ENCODE measurements at places on chromosomes 16 and 17.

DNA sequence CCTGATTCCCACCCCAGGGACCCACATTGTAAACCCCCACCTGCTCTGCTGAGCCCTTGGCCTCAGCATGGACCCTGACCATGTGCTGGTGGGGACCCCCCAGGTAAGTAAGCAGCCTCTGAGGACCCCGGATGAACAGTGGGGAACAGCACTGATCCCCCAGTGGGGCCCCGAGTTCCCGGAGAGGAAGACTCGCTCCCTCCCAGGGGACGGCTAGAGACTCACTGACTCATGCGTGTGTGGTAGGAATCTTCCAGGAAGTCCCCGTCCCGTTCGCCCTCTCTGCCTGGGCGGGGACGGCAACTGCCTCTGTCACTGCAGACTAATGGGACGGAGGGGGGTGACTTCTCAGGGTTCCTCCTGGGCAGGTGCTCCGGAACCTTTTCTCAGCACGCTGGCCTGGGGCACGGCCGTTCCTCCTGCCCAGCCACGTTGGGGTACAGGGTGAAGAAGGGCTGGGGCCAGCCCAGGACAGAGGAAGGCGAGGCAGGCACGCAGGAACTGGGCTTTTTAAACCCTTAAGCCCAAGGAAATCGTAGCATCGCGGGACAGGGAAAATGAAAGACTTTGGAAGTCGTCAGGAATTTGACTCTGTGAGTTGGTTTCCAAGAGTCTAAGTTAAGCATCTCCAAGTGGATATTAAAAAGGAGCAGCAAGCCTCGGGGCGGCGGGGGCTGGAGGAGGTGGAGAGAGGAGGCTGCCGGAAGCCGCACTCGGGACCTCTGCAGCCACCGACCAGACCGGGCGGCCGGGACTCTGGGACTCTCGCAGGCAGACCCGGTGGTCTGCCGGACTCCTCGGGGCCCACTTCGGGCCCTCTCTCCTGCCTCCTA lies 178.7 kb downstream of the SEC14L1 start:
- no peak for DNase-seq

DNA sequence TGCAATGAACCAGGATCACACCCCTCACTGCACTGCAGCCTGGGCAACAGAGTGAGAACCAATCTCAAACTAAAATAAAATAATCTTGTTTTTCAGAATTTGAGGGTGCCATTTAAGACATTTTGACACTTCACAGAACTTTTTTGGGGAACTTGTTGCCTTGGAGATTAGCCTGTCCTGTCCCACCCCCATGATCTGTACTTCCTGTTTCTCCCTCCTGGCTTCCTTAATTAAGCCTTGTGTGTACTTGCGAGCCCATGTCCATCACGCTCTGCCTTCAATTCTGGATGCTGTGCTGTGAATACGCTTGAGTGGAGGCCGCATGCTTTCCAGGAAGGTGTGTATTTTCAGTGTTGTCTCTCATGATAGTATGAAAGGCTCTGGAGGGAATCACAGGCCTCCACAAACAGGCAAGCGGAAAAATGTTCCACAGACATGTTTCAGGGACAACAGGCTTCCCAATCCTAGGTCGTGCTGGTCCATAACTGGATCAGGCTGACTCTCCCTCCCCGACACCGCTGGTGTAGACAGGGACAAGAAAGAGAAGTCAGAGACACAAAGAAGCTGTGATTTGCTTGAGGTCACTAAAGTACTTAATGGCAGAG lies 56.9 kb downstream of the NOS2 start:
- DNase-seq = no peak

- peak; percentile 93 for DNase-seq
Observed at GRCh38 chr17:63699638-63700527, at the start of gene LIMD2. Gene LIMD2 (minus strand): TSS chr17:63700125. CDS start chr17:63699298, 827 bp downstream.

- DNase-seq = no peak
Observed at GRCh38 chr16:72112452-72112792, 18.8 kb downstream of the DHX38 start.

- DNase-seq = no peak
Observed at GRCh38 chr17:14331225-14331981, 30.5 kb downstream of the HS3ST3B1 start.

- no peak for DNase-seq
Observed at GRCh38 chr16:61182391-61182790, 853.8 kb downstream of the CDH8 start.

DNA sequence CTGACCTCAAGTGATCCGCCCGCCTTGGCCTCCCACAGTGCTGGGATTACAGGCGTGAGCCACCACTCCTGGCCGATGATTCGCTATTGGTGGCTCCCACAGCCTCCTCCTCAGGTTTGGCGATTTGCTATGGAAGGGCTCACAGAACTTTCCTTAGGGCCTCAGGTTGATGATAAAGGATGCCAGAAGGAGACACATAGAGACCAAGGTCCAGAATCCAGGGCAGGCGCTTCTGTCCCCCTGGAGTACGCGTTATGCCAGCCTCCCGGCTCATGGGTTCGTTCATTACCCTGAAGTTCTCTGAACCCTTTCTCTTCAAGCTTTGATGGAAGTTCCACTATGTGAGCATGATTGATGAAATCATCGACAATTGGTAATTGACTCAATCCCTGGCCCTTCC lies 19.9 kb downstream of the LGALS3BP start:
- no peak for DNase-seq

DNA sequence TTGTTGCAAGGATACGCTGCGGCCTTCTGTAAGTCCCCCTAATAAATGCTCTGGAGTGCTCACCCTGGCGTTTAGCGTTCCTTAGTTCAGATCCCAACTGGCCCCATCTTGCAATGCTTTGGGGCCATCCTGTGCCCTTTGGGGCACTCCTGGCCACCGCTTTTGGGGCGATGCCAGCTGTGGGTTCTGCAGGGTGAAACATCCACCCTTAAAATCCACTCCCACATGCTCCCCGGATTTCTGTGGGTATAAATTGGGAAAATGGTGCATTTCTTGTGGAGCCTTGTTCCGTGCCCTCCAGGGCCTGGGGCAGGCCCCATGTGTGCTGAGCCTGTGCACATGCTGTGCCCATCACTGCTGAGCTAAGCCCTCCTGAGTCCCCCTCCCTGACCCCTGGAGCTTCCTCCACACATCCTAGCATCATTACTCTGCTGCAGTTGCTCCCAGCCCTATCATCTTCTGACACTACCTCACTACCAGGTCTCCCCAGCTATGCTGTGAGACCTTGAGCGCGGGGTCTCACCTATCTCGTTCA lies 6.0 kb downstream of the MSRB1 start:
- DNase-seq = no peak

DNA sequence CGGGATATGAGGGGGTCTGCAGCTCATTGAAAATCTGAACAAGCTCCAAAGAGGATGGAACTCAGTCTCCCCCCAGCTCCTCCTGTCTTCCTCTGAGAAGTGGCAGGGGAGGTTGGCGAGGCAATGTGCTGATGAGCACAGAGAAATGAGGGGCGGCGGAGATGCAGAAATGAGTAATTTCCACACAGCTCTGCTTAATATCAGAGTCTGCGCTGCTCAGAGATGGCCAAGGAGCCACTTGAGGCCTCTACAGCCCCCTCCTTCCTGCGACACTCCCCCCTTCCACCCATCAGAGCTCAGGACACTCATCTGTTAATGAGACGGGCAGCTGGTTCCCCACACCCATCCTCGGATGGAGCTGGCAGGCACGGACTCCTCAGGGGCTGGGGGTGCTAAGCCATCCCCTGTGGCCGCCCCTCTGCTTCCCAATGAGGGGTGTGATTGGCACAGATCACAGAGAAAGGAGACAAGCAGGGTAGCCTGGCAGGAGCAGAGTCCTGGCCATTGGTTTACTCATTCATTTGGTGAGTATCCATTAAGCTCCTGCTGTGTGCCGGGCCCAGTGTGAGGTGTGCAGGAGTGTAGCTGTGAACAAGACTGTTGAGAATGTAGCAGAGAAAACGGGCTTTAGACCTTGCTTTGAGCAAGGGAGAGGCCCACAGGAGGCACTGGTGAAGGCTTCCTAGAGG lies 12.7 kb upstream of the CRHR1 start:
- DNase-seq = peak; percentile 53

DNA sequence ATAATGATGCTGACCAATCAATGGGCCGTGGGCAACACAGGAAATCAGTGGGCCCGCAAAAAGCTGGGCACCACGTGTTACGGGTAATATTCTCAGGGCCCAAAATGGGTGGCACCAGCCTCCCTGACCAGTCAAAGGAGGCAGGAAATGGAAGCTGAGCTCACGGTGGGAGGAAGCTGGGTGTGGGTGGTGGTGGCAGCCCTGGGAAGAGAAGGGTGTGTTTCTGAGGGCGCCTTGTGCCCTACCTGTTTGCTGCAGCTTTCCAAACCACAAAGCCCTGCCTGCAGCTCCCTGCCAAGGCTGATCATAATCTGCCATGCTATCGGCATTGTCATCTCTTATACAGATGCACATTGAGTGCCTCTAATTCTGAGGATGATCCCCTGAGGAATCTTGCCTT lies 457.9 kb downstream of the SLC39A11 start:
- no peak for DNase-seq

GRCh38 chr17:80097127-80097621 lies 4.2 kb upstream of the GAA start:
- no peak for DNase-seq

DNA sequence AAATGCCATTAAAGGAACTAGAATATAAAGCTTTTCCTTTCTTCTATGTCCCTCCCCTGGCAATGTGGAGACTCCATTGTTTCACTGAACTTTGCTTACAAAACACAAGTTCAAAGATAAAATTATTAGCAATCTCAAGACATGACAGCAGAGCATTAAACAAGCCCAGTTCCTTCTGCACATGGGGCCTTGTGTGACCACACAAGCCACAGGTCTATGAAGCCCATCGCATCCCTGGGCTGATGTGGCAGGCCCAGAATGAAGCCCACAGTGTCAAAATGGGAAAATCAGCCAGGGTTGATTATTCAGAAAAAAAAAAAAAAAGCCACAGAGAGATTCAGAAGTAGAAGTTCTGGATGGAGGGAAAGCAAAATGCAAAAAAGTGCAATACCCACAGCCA lies 12.9 kb upstream of the SLC39A11 start:
- no peak for DNase-seq

DNA sequence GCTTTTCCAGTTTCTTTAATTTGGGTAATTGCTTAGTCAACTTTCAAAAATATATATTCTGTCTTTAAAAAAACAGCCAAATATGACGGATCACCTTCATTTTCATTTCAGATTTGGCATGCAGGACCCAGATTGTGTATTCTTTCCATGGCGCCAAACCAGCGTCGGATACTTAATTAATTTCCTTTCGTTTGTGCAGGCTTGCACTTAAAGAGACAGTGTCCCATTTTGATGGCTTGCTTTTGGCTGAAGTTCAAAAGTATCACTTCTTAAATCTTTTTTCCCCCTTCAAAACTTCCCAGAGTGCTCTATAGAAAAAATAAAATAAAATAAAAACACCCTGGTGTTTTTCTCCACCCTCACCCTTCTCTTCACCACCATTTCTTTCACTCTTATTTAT lies 394.5 kb upstream of the SOX9 start:
- DNase-seq = peak; percentile 6

DNA sequence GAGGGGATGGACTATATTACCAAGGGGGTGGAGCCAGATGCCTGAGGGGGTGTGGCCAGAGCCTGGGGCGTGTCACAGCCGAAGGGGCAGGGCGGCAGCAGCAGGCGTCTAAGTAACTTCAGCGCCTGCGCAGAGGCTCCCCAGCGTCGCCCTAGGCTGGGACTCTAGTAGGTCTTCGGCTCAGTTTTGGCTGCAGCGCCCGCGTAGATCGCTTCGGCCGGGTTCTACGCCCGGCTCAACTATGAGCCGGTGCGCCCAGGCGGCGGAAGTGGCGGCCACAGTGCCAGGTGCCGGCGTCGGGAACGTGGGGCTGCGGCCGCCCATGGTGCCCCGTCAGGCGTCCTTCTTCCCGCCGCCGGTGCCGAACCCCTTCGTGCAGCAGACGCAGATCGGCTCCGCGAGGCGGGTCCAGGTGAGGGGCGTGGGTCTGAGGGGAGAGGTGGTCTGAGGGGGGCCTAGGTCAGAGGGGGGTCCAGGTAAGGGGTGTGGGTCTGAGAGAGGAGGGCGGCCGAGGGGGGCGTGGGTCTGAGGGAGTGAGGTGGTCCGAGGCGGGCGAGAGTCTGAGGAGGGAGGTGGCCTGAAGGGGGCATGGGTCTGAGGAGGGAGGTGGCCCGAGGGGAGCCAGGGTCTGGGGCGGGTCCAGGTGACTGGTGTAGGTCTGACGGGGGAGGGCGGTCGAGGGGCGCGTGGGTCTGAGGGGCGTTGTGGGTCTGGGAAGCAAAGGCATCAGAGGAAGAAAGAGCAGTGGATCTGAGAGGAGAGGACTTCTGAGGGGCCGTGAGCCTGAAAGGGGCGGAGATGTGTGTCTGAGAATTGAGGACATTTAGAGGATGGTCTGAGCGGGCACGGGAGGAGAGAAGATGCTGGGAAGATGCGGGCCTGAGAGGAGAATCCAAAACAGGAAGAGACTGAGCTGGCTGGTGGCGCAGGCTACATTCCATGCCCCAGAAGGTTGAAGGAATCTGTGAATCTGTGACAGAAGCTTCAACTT lies at the start of gene LPCAT2:
TSS of gene LPCAT2 (plus strand) at position 132 of the 991 bp plus-strand sequence. CDS start at position 242, 110 bp downstream.
- peak; percentile 72 for DNase-seq

DNA sequence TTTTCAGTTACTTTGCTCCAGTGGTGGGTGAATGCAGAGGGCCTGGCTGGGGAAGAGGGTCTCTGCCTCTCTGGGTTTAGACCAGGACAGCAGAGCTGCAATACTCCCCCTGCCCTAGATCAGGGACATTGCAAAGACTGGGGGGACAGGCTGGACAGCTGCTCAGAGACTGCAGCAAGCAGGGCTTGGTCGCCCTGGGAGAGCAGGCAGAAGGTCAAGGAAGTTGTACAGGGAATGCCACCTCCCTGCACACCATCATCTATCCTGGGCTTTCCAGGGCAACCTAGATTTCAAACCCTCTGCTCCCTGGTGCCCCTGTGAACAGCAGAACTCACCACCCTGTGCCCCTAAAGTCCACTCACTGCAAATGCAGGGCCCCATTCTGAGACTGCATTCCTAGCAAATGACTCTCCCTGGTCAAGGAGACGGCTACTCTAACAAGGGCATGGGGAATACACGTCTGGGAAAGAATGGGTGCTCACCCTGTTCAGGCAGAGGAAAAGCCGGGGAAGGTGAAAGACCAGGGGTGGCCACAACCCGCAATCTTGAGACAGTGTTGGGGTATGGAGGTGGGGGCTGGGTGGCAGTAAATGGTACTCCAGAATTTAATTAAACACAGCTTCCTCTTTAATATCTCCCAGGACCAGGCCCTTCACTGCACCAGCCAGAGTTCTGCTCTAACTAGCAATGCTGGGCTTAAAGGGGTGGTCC lies 1.0 kb downstream of the KIFC3 start:
- DNase-seq = no peak

DNA sequence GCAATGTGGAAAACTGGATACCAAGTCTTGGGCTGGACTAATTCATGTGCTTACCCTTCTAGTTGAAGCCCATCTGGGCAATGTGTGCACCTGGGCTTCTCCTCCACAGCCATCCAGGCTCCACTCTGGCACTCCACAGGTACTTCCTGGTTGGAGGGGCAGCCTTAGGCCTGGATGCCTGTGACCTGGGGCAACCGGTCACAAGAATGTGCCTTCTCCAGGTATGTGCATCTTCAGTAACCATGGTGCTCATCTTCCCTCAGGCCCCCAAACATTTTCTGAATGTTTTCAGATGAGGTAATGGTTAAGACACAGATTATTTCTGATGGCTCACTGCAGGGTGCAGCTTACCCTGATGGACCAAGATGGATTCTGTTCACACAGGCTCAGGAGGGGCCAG lies 11.1 kb downstream of the C16orf86 start:
- DNase-seq = no peak

GRCh38 chr17:20077978-20078685 lies 69.0 kb downstream of the SPECC1 start:
- no peak for DNase-seq
